ENCODE measurements at places on chromosomes 2 and 18.

- DNase-seq: no peak
Measured at GRCh38 chr2:74588664-74589063, 34.1 kb downstream of the DOK1 start.

GRCh38 chr2:73868204-73868978, 24.4 kb upstream of the ACTG2 start:
- DNase-seq: no peak

DNA sequence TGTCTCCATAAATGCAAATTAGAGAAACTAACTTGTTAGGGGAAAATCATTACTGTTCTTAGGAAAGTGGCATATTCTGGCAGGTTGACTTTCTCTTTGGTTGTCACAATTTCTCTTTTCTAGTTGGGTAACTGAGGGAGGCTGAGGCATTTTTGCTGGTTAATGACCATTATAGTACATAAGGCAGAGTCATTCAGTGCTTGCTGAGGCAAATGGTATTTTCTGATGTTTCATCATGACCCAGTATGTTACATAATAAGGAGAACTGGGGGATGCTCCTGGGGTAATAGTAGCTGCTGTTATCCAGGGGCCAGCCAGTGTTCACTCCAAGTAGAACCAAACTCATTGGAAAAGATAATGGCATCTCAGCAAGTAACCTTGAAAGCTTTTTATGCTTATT, 62.3 kb downstream of the ITGA6 start:
- no peak for DNase-seq

DNA sequence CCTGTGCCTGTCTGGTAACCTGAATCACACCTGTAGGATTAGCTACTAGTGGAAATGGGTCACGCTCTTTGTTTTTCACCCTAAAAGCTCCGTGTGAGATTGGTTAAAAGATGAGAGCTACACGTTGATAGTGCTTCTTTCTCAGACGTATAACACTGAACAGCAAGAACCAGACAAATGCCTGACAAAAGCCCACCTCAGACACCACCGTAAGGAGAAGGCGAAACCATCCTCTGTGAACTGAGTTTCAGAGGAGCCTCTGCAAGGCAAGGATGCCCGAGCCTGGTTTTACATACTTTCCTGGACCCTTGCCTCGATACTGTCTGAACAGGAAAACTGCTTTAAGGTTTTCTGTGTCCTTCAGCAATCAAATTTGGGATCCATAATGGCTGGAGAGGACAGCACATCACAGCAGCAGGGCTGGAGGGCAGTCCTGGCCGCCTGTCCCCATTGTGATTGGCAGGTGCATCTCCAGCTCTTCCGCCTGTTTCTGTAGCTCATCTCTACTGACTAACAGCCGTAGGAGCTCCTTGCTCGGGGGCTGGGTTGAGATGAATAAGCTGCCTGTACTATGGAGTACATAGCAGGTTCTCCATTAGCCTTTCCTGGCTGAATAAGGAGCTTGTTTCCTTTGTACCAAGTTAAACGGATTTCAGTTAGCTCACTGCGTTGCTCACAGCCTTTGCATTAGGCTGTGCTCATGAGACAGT, 155.5 kb downstream of the MYT1L start:
- no peak for DNase-seq

DNA sequence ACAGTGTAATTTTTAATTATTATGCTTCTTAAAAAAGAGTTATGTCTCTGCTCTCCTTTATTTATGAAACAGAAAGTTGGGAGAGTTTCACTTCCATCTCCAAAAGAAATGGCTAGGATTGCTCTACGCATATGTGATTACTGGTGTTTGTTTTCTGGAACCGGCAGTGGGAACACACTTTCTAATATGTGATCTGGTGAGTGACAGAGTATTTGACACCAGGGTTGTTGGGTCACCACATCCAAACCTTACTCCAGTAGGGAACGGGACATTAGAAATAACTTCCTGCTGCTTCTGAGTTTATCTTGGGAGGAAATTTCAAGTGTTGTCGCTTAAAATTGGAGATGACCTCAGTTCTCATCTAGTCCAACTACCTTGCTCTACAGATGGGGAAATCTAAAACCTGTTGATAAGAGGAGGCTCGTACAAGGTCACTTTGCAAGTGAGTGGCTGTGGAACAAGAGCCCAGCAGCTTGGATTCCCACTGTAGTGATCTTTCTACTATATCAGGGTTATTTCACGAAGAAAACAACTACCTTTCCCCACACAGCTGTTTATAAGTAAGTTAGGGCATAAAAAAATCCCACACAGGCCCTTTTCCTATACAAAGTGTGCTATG, 108.5 kb downstream of the TTC32 start:
- DNase-seq: no peak

DNA sequence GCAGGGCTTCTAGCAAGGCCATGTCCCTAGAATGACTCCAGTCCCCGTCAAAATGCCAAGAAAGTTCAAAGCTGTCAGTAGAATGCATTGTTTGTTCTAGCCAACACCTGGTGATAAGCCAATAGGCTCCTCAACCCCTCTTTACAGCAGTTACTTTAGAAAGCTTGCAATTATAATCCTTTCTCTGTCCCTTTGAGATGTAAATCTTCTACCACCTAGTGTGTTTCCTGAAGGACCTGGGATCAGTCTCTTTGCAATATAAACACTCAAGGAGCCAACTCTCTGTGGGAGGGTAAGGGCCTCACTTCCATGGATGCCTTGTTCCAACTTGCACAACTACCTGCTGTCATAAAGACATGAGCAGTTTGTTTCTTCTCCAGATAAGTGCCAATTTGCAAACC, 301.8 kb downstream of the NBAS start:
- DNase-seq: no peak

- DNase-seq: no peak
Measured at GRCh38 chr2:169189132-169189531, 119.8 kb downstream of the DHRS9 start.

DNA sequence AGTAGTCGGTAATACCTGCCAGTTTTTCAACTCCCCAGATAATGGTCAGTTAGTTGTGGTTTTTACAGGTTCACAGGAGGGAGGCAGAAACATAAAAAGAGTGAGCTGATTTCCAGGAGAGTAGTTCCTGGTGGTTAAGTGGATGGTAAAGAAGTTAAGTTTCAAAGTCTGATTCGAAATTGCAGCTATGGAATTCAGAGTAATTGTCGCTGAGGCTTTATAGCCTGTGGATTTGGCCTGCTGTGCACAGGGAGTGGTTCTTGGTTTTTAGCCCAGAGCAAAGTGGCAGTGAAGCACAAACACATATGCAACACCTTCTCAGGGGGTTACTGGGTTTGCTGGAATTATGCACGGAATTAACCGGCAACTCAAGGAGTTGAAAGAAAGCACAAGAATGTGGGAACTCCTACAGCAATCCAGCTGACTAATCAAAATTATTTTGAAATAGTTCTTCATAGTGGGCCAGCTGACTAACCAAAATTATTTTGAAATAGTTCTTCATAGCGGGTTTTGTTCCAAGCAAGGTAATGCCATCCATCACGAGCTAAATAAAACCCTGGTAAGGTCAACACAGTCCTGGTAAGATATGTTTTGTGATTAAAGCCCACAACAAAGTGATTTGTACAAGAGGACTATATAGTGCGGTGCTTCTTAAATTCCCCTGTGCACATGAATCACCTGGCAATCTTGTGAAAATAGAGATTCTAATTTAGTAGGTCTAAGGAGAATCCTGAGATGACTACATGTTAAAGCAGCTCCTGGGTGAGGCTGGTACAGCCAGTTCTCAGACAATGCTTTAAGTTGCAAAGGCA, 94.4 kb downstream of the SGPP2 start:
- DNase-seq: no peak

GRCh38 chr18:49023938-49024803, 73.4 kb upstream of the SMAD7 start:
- DNase-seq: no peak

DNA sequence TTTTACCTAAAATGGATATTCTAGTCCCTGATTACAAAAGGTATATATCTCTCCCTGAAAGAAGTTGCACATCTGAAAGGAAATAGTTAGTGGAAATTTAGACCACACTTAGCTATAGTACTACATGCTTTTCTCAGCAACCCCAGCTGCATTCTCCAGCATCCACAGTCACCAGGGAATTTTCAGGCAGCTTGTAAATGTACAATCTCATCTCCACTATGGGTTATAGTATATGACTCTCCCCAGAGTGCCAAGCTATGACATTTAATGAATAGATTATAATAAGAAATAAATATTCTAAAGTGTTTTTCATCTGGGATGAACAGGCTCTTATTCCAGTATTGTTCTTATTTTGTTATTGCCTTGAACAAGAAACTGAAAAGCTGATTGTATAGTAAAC, 197.6 kb upstream of the HNRNPA3 start:
- DNase-seq: no peak

DNA sequence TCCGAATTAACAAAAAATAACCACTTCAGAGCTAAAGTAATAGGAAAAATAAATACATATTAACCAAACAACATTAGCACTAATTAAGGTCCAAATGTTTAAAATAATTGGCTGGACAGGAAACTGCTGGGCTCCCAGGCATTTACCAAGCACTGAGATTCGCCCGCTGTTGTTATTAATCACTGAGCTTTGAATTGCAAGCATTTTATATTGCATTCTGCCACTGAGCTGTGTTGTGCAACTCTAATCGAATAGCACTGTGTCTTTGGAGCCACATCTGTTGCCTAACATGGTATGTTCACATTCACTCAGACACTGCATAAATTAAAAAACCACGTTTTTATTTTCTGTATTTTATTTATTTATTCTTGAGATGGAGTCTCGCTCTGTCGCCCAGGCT, 88.9 kb downstream of the SOWAHC start:
- DNase-seq: no peak

DNA sequence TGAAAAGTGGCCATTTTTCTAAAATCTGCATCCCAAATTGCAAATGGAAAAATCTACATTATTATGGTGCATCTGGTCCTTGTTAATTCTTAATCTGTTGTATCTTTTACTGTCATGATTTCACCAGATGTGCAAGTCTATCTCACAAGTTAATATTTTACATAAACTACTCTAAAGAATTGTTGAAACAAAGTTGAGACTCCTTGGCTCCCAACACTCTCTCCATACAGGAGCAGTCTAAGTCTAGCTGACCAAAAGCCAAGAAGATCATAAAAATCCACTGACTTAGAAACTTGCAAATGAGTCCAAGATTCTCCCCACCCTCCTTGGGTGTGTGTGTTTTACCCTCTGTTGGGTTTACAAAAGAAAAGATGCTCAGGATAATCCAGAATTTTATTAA, 85.1 kb downstream of the NCKAP5 start:
- no peak for DNase-seq

DNA sequence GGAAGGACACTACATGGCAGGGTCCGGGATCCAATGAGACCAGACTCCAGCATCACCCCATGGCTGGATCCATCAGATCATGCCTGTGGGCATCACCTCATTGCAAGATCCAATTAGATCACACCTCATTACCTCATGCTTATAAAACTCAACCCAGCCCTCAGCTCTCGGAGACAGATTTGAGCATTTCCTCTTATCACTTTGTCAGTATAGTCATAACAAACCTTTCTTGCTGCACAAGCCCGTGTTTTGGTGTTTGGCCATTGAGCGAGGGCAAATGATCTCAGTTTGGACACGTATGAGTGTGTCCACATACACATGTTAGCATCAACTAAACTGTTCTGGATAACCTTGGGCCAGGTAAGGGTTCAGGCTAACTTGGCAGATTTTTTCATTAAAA, 58.8 kb downstream of the CCDC195 start:
- no peak for DNase-seq

GRCh38 chr2:19911808-19912509, 10.2 kb upstream of the TTC32 start:
- DNase-seq: no peak

- DNase-seq: no peak
Measured at GRCh38 chr18:31658670-31659575, 25.5 kb downstream of the B4GALT6 start.

DNA sequence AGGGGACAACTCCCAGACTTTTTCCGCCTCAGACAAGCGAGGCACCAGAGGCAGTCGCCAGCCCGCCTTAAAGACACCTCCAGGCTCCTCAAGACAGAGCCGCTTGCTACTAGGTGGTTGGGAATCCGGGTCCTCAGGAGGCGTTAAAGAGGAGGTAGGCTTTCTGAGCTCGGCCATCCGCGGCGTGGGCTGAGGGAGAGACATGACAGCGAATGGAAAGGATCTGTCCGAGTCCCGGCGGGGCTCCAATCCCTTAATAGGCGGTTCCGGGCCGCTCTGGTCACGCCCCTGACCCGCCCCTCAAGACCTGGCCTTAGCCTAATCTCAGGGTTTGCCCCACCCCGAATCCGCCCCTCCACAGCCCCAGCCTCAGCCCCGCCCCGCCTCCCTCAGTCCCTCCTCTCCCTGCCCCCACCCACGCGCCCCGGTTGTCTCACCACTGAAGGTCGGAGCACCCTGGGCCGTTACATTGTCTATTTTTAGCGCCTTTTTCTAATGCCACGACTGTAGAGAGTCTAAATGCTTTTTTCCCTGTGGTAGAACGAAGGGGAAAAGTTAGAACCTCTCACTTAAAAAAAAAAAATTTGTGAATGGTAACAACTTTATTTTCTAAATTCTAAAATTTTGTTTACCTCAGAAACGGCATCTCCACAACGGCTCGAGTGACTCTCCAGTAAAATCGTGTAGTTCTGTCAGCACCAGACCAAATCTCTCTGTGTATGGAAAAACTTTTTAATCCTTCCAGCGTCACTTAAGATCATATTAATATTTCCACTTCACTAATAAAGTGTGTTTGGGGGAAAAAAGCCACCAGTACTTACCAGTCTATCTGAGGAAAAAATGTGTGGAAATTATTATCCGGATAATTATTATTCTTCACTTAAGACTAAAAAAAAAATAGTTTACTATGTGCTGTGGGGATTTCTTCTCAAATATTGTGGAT, at the start of gene RAD51AP2:
TSS of gene RAD51AP2 (minus strand) at position 229 of the 943 bp plus-strand sequence. CDS start at position 204, 25 bp downstream.
- peak; percentile 50 for DNase-seq

DNA sequence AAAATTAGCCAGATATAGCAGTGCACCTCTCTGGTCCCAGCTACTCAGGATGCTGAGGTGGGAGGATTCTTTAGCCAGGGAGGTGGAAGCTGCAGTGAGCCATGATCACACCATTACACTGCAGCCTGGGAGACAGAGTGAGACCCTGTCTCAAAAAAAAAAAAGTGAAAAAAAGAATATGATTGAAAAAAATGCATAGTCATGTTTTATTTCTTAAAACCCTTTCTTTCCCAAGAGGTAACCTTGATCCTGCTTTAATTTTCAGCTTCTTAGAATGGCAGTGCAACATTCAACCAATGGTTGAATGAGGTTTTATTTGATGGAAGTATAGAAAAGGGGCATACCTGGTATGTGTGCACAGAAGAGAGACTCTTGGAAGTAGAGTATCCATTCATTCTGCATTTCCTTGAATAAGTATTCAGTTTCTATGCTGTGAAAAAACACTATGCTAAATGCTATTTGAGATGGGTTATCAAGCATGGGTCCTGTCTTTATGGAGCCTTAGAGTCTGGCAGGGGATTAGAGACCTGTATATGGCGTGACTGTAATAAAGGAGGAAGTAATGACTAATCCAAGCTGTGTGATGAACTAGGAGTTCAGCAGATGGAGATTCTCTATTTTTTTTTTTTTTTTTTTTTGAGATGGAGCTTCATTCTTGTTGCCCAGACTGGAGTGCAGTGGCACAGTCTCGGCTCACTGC, 146.3 kb downstream of the WDSUB1 start:
- no peak for DNase-seq

Measured in NCI-H748 treated with DMSO at 0.1 percent for 48 hours (cell line).